Astrocyte of the spinal cord (primary cell): ENCODE measurements at places on chromosomes 7 and 10.

- peak; percentile 81 for DNase-seq
Measured at GRCh38 chr10:91198781-91199180, 21.7 kb upstream of the PCGF5 start.

GRCh38 chr10:67770537-67770936 lies 67.5 kb downstream of the DNAJC12 start:
- no peak for DNase-seq

GRCh38 chr10:62687230-62687748 lies 117.2 kb upstream of the ADO start:
- DNase-seq, result peak; percentile 10

- no peak for DNase-seq
Measured at GRCh38 chr10:5234106-5234860, 37.6 kb downstream of the AKR1C4 start.

- DNase-seq, result no peak
Measured at GRCh38 chr10:3749011-3749410, 36.0 kb downstream of the KLF6 start.

- DNase-seq, result no peak
Measured at GRCh38 chr7:17912050-17912449, 28.2 kb downstream of the SNX13 start.

DNA sequence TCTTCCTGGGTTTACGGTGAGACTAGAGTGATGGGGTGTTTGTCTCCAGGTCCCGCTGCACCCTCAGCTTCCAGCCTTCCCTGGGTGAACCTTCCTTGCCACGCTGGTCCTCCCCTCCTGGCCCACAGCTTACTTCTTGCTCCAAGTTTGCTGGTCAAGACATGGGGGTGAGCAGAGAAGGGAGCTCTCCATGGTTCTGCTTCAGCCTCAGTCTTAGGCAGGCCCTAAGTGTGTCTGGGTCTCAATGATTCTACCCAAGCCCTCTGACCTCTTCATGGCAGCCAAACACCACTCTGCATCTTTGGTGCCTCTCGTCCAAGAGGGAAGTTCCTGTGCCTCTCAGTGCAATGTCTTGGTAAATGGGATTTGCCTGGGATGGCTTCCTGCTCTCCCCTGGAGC lies 356.5 kb upstream of the KLF6 start:
- DNase-seq, result peak; percentile 28

DNA sequence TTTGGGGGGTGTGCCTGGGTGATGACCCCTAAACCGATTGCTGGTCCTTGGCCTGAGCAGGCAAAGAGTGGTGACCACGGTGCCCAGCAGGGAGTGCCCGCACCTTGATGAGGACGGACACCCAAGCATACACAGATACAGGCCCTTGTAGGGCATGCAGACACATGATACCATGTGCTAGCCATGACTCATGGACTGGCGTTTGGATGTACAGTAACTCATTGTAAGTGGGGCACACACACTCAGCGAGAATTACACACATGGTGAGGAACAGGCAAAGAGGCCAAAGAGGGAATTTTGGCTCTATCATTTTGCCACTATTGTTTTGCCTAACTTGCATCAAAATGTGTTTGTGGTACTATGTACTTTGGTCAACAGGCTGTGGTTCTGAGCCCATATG lies 24.1 kb downstream of the KAZALD1 start:
- DNase-seq, result no peak

DNA sequence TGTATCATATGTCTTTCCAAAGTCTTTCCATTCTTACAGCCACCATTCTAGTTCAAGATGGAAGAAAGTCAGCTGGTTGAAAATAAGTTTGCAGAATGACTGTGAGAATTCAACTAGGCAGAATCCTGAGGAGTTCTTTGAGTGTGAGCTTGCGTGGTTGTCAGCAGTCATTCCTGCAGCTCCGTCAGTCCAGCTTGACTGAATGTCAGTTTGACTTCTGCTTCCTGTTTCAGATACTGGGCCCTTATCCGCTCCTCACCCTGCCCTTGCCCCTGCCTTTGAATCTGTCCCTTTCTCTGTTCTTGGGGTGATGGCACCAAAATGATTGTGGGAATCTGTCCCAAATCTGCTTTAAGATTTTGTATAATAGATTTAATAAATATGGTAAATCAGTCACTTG lies 27.8 kb downstream of the SLC26A5 start:
- DNase-seq, result no peak

- no peak for DNase-seq
Measured at GRCh38 chr7:55191161-55191925, 172.5 kb downstream of the EGFR start.

GRCh38 chr7:360454-361100 lies 70.6 kb downstream of the FOXL3 start:
- DNase-seq, result no peak

DNA sequence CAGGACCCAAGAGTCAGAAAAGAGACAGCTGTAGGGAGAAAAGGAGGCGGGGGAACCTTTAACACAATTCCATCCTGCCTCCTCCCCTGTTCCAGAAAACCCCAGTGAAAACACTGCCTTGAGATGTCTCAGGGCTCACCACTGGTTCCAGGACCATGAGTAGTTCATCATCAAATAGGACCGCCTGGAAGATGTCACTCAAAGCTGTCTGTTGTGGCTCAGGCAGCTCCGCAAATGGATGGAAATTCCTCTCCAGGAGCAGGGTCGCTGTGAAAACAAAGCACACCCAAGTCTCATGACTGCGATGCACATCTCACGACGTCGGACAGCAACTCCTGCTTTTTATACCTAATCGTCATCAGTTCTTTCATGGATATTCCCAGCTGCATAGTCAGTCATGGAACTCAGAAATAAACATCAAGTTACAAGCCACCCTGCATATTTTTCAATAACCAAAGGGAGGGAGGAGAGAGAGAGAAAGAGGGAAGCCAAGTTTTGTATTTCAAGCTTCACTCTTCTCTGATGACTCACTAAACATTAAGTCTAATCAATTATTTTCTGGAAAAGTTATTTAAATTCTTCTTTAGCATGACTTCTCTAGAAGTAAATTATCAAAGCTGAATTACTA lies 49.2 kb downstream of the GSDME start:
- DNase-seq, result peak; percentile 6

GRCh38 chr10:4280461-4281189 lies 495.6 kb upstream of the KLF6 start:
- DNase-seq, result peak; percentile 57

DNA sequence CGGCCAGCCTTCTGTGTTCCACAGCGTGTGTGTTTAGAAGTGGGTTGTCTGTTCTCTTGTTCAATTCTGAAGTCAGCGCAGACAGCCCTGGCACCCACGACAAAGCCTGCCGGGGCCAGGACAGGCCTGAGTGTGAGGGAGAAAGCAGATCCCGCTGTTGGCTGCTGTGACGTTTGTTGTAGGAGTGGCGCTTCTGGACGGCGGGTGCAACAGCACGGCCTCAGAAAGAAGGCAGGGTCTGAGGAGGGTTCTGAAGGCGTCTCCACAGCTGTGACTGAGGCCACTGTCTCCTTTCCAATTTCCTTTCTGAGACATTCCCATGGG lies 76.2 kb downstream of the VIPR2 start:
- no peak for DNase-seq
